ENCODE measurements at places on chromosomes 13 and 19.

- no peak for DNase-seq
Observed at GRCh38 chr13:104810242-104810641, 1725.2 kb downstream of the EFNB2 start.

DNA sequence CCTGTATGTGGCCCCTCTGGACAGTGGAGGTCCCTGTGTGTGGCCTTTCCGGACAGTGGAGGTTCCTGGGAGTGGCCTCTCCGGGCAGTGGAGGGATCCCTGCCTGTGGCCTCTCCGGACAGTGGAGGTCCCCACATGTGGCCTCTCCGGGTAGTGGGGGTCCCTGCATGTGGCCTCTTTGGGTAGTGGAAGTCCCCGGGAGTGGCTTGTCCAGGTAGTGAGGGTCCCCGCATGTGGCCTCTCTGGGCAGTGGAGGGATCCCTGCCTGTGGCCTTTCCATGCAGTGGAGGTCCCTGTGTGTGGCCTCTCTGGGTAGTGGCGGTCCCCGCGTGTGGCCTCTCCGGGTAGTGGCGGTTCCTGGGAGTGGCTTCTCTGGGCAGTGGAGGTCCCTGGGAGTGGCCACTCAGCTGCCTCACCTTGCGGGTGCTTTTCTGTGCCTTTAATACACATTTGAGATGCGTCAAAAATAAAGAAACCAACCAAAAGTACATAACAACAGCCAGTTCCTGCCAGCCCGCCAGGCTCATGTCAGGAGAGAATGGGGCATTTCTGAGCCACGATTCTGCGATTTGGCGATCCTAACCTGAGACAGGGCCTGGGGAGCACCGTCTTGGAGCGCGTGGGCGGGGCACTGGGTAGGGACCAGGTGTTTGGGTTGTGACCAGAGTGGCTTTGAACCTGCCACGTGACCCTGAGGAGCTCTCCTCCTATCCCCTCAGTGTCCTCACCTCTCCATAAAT is 194.7 kb downstream of the ZNF536 start:
- DNase-seq = no peak

- DNase-seq = no peak
Observed at GRCh38 chr19:32874605-32875004, 5.0 kb upstream of the SLC7A9 start.

DNA sequence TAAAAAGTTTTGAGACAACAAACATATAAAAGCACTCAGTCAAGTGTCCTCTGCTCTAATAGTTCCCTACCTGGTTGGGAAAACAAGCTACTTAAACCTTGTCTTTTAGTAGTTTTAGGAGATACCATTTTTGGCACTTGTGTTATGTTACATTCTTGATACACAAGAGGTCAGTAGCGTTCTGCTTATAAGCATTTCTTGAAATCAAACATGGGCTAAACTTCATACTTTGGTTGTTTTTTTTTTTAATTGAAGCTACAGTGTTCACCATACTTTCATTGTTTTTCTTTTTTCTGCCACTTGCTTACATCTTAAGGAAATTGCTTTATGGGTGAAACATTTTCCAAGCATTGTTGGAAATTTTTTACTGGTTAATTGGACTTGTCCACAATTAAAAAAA is 12.9 kb downstream of the NHLRC3 start:
- no peak for DNase-seq

DNA sequence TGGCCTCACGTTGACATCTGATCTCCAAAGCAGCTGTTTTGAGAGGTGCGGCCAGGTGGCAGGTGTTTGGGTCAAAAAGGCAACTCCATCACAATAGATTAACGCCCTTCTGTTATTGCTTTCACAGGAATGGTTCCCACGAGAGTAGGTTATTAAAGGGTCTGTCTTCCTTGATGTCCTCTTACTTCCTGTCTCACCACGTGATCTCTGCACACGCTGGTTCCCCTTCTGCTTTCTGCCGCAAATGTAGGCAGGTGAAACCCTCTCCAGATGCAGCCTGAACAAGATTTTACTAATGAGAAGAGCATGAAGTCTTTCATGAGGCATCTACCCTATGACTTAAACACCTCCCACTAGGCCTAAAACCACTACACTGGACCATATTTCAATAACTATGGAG is 22.8 kb upstream of the ZNF564 start:
- DNase-seq = no peak

- DNase-seq = no peak
Observed at GRCh38 chr19:50818859-50819472, 4.6 kb downstream of the KLK1 start.

GRCh38 chr13:79458436-79458835 is 22.5 kb upstream of the NDFIP2 start:
- DNase-seq = no peak

DNA sequence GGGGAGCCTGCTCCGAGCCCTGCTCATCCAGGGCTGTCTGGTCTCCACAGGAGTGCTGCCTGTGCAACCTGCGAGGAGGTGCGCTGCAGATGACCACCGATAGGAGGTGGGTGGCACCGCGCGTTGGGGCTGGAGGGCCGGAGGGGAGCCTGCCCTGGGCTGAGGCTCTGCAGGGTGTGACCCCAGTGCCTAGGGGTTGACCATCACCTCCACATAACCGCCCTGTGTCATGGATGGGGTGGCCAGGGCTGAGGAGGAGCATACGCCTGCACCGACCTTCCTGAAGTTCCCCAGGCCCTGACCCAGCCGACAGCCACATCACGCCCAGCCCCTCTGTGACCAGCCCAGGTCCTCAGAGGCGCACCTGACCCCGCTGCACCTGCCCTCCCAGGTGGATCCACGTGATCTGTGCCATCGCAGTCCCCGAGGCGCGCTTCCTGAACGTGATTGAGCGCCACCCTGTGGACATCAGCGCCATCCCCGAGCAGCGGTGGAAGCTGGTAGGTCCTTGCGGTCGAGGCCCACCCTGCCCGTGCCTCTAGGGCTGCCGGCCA is 168.7 kb downstream of the KDM4B start:
- DNase-seq = no peak

DNA sequence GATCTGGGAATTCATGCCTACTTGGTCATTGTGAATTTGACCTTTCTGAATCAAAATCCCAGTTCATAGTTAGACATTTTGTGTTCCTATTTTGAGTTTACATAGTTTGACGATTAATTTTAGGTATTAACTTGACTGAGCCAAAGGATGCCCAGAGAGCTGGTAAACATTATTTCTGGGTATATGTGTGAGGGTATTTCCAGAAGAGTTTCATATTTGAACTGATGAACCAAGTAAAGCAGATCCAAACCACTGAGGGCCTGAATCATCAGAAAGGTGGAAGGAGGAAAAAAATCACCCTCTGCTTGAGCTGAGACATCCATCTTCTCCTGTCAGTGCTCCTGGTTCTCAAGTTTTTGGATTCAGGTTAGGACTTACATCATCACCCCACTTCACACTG is 116.6 kb downstream of the CYSLTR2 start:
- DNase-seq = no peak

GRCh38 chr13:75797239-75797638 is 161.1 kb downstream of the LMO7 start:
- DNase-seq = no peak

GRCh38 chr13:84238381-84238780 is 356.1 kb upstream of the SLITRK1 start:
- DNase-seq = no peak

- no peak for DNase-seq
Observed at GRCh38 chr13:61253105-61253877, 162.4 kb downstream of the PCDH20 start.

- DNase-seq = no peak
Observed at GRCh38 chr13:43749503-43749902, 37.3 kb downstream of the ENOX1 start.

GRCh38 chr13:38998739-38999138 is 8.1 kb upstream of the STOML3 start:
- DNase-seq = no peak

DNA sequence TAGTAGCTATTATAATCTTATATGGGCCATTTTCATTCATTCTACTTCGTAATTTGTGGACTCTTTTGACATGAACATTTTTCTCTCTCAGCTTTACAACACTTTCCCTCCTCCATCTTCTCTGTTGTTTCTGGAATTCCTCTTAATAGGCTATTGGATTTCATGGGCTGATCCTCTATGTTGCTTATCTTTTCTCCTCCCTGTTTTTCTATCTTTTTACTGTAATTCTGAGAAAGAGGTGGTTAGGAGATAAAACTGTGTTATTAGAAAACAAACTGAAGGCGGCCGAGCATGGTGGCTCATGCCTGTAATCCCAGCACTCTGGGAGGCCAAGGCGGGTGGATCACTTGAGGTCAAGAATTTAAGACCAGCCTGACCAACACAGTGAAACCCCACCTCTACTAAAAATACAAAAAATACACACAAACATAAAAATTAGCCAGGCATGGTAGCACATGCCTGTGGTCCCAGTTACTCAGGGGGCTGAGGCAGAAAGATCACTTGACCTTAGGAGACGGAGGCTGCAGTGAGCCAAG is 188.1 kb downstream of the UGGT2 start:
- DNase-seq = no peak

- DNase-seq = no peak
Observed at GRCh38 chr13:89828506-89828905, 1519.0 kb upstream of the MIR17HG start.

- peak; percentile 47 for DNase-seq
Observed at GRCh38 chr19:30227661-30228112, 144.5 kb upstream of the ZNF536 start.
